ENCODE measurements at places on chromosomes 16 and 17. TPM values are rescaled to one million over a fixed set of nuclear protein-coding genes. Genes with fewer than 3 reads are reported as not detected.

DNA sequence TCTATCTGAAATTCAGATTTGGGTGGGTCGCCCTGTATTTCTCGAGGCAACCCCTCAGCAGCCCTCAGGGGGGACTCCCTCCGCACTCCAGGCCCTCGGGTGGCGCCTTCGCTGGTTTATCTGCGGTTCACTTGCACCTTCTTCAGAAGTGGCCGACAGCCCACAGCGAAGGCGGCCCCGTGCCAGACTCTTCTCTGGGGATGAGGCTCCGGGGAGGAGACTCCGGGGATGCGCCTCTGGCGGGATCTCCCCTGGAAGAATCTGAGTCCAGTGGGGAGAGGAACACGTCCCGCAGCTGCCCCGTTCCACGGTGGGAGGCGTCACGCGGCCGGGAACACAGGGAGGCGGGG, 63.9 kb upstream of the DNAJA2 start:
- no peak for DNase-seq
- no peak overlapping the region for H3K27ac ChIP-seq
- H3K4me1 ChIP-seq: no peaks in the 10 kb centered on the region
- H3K36me3 ChIP-seq: no peaks in the 10 kb centered on the region
- H3K27me3 ChIP-seq: no peaks in the 10 kb centered on the region

- no peaks in the 10 kb centered on the region for H3K36me3 ChIP-seq
- DNase-seq: peak; percentile 38
- peaks cover 32% of the 10 kb centered on the region for H3K4me1 ChIP-seq
- H3K27ac ChIP-seq: peak overlapping the region; percentile 79
- H3K27me3 ChIP-seq: no peaks in the 10 kb centered on the region
Measured at GRCh38 chr17:41919840-41920579, 1.3 kb upstream of the ACLY start.

- DNase-seq: no peak
- H3K27me3 ChIP-seq: no peaks in the 10 kb centered on the region
- H3K4me1 ChIP-seq: no peaks in the 10 kb centered on the region
- no peak overlapping the region for H3K27ac ChIP-seq
- no peak overlapping the region for H3K4me3 ChIP-seq
Measured at GRCh38 chr16:20868890-20869289, 31.3 kb downstream of the DCUN1D3 start.

PRAC1 gene
- not detected for total RNA-seq

Data from Caco-2 (cell line).